ENCODE measurements at places on chromosomes 13 and 19. TPM values are rescaled to one million over a fixed set of nuclear protein-coding genes. Genes with fewer than 3 reads are reported as not detected.

GRCh38 chr13:69856331-69856730, 251.3 kb upstream of the ATXN8OS start:
- H3K27me3 ChIP-seq, result no peaks in the 10 kb centered on the region
- no peaks in the 10 kb centered on the region for H3K36me3 ChIP-seq
- H3K4me1 ChIP-seq, result no peaks in the 10 kb centered on the region

GRCh38 chr19:39223703-39224279, 19.7 kb upstream of the SYCN start:
- DNase-seq, result no peak
- no peak overlapping the region for H3K4me3 ChIP-seq
- peaks cover 38% of the 10 kb centered on the region for H3K27me3 ChIP-seq
- no peak overlapping the region for H3K27ac ChIP-seq

GRCh38 chr13:93420887-93421286, 194.3 kb downstream of the GPC6 start:
- H3K36me3 ChIP-seq, result no peaks in the 10 kb centered on the region
- H3K27ac ChIP-seq, result no peak overlapping the region
- DNase-seq, result no peak
- H3K27me3 ChIP-seq, result no peaks in the 10 kb centered on the region

- H3K4me1 ChIP-seq, result no peaks in the 10 kb centered on the region
- H3K4me3 ChIP-seq, result peak overlapping the region; percentile 46
- H3K27ac ChIP-seq, result no peak overlapping the region
- peaks cover 9% of the 10 kb centered on the region for H3K36me3 ChIP-seq
Observed at GRCh38 chr19:54256250-54257115, 590 bp downstream of the LILRB5 start.

GRCh38 chr13:59442944-59443486, 720.7 kb downstream of the DIAPH3 start:
- no peaks in the 10 kb centered on the region for H3K4me1 ChIP-seq
- no peaks in the 10 kb centered on the region for H3K36me3 ChIP-seq
- H3K27ac ChIP-seq, result no peak overlapping the region
- no peak for DNase-seq
- H3K4me3 ChIP-seq, result no peak overlapping the region

DNA sequence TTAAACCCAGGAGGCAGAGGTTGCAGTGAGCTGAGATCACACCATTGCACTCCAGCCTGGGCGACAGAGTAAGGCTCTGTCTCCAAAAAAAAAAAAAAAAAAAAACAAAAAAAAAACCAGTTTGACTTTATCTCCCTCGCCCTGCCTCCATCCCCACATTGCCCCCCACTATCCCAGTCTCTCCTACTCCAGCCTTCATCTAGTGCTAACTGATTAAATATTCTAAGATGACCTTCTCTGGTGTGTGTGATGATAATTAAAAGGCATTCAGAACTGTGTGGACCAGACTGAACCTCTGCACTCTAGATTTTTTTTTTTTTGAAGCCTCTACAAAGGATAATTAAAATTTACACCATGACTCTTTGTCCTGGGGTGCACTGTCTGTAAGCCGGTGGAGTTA, 6.0 kb upstream of the DLL3 start:
- no peak for DNase-seq
- H3K36me3 ChIP-seq, result peaks cover 44% of the 10 kb centered on the region
- H3K27me3 ChIP-seq, result peaks cover 16% of the 10 kb centered on the region
- H3K4me3 ChIP-seq, result no peak overlapping the region
- H3K4me1 ChIP-seq, result no peaks in the 10 kb centered on the region
- no peak overlapping the region for H3K27ac ChIP-seq

GRCh38 chr13:26867451-26868091, 107.0 kb upstream of the GPR12 start:
- no peak for DNase-seq
- no peaks in the 10 kb centered on the region for H3K4me1 ChIP-seq
- no peak overlapping the region for H3K4me3 ChIP-seq

DNA sequence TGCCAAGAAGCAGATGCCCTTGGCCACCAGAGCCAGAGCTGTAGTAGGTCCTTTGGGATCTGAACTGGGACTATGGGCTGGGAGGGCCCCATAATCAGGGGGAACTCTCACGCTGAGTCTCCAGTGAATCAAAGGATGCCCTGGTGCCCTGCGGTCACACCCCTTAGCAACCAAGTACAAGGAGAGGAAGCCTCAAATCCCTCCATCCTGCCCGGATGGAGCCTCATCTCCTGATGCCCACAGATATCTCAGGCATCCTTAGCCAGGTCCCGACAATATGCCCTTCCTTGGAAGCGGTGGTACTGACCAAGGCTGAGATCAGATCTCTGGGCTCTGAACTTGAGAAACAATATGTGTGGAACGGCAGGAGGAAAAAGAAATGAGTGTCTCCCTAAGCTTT, 1.7 kb downstream of the PLEKHA4 start:
- no peak overlapping the region for H3K27ac ChIP-seq
- H3K27me3 ChIP-seq, result no peaks in the 10 kb centered on the region
- peaks cover 15% of the 10 kb centered on the region for H3K4me1 ChIP-seq
- no peak overlapping the region for H3K4me3 ChIP-seq

DNA sequence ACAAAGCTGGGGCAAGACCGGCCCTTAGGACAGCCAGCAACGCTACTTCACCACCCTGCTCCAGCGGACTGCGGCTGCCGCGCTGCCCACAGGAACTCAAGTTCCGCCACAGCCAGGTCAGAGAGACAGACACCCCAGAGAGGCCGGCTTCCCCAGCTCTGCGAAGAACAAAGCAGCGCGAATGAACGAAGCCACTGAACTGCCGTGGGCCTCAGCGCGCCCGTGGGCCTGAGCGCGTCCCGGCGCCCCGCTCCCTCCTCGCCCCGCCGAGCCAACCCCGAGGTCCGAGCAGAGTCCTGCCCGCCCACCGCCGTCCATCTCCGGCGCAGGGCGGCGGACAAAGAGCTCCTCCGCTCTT, 158.4 kb downstream of the RNF17 start:
- H3K27me3 ChIP-seq, result no peaks in the 10 kb centered on the region
- peak overlapping the region; percentile 83 for H3K4me3 ChIP-seq
- no peak for DNase-seq

DNA sequence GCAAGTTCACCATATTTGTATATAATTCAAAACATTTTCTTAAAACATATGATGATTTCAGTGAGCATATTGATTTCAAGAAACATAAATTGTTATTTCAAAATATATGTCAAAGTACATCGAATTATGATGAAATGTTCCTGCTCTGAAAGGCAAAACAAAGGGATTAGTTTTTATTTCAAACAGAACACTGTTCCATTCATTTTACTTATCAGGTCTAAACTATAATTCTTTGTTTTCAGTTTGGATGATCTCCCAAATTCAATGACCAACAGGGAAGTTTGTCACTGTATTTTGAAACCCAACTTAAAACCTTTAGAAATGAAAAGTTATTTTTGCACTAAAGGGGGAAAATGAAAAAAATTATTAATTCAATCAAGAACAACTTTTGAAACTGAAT, 610.2 kb downstream of the SLITRK1 start:
- H3K27ac ChIP-seq, result no peak overlapping the region
- no peak overlapping the region for H3K4me3 ChIP-seq
- H3K27me3 ChIP-seq, result no peaks in the 10 kb centered on the region
- no peaks in the 10 kb centered on the region for H3K4me1 ChIP-seq
- no peaks in the 10 kb centered on the region for H3K36me3 ChIP-seq

DNA sequence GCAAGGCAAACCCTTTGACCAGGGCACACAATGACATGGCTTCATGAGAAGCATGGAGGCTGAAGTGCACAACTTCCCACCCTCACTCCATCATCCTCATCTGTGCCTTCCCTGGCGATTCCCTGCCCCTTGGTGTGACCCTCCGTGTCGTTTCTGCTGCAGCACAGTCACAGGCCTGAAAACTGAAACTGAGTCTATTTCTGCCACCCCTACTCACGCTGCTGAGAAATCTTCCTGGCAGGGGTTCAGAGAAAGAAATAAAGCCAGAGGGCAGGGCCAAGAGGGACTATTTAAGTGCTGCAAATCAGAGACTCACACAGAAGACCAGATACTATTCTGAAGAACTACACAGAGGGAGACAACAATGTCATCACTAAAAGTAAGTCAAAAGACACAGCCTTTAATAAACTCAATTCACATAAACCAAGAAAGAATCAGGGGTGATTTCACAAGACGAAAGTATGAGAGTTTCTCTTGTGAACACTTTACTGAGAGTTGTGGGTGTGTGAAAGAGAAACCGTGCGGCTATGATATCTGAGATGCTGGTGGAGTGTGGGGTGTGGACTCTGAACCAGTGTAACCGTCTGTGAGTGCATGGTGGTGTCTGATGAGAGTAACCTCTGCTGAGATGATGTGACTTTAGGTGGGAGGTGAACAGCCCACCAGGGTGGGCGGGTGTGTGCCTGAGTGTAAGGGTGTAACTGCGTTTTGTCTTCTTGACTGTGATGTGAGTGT, 23.5 kb downstream of the LGALS16 start:
- H3K27ac ChIP-seq, result no peak overlapping the region
- H3K4me3 ChIP-seq, result no peak overlapping the region
- no peak for DNase-seq
- H3K27me3 ChIP-seq, result no peaks in the 10 kb centered on the region

DNA sequence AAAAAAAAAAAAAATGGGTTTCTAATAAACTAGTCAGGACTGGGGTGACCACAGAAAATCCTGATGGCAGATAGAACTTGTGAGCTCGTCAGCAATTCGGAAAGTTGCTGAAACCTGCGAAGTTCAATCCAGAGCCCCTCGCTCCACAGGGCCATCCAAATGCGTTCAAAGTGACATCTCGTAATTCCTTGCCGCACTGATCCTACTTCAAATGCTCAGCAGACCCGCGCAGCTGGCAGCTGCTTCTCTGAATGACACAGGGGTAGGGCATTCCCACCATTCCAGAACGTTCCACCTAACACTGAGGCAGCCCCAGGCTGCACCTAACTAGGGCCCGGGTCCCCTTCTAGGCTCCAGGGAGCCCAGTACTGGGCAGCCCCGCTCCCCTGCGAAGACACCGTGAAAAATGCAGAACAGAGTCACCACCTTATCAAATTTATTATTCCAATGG, 4.8 kb upstream of the DAPK3 start:
- no peaks in the 10 kb centered on the region for H3K4me1 ChIP-seq
- DNase-seq, result no peak

GRCh38 chr19:28705008-28705407, 507.9 kb downstream of the UQCRFS1 start:
- H3K27ac ChIP-seq, result no peak overlapping the region
- no peaks in the 10 kb centered on the region for H3K36me3 ChIP-seq
- no peak for DNase-seq
- no peaks in the 10 kb centered on the region for H3K4me1 ChIP-seq
- H3K27me3 ChIP-seq, result no peaks in the 10 kb centered on the region

DNA sequence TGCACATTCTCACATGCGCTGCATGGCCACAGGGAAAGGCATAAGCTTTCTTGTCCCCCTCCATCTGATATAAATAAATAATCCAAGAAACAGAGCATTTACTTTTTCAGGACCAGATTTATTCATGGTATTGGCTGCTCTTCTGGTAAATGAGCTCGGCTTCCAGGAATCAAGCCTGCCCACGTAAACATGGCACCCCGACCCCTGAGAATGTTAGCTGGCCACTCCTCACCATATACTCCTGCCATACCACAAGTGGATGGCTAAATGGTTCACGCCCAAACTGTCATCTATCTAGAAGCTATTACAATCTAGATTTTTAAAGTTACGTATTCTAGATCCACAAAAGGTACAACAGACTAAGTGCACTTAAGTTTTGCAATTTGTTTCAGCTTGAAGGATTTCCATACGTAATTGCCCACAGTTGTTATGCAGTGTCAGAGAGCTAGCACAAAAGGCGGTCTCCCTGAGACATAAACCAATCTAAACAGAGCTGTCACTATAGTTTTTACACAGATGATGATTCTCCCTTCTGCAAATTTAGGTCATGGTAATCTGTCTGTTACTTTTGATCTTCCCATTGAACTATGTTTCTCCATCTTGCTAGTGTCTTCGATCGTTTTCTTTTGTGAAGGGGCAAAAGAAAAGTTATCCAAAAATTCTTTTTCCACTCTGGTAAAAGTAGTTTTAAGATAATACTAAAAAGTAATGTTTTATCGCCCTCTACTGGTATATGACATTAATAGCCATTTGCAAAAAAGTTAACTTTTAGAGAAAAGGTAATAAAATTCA, 16.2 kb upstream of the FOXO1 start:
- no peaks in the 10 kb centered on the region for H3K27me3 ChIP-seq
- DNase-seq, result no peak
- H3K36me3 ChIP-seq, result no peaks in the 10 kb centered on the region

GRCh38 chr19:6065685-6066374, 44.5 kb downstream of the RFX2 start:
- H3K27ac ChIP-seq, result peak overlapping the region; percentile 59
- H3K4me1 ChIP-seq, result peaks cover 41% of the 10 kb centered on the region
- peak; percentile 46 for DNase-seq

DNA sequence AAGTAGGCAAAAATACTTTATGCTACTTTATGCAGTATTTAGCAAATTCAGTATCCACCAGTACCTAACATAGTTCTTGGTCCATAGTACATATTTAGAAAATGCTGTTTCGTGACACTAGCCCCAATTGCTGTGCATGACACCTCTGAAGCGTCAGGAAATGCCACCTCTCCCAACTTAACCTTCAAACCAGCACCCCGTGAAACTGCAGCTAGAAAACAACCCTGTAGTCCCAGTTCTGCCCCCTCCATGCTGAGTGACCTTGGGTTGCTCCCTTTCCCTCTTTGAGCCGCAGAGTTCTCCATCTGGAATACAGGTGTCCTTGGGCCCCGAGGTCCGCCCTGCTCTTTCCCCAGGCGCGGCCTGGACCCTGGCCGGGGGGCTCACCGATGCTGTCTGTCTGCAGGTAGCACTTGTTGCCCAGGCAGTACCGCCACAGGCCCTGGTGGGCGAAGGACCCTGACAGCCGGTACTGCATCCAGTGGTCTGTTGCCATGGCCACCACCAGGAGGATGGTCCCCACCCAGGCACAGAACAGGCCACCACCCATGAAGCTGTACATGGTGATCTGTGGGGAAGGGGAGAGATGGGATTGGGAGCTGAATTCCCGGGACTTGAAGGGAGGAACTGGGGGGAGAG, 773 bp downstream of the LIM2 start:
- H3K36me3 ChIP-seq, result no peaks in the 10 kb centered on the region
- H3K27ac ChIP-seq, result no peak overlapping the region
- DNase-seq, result no peak
- H3K4me1 ChIP-seq, result no peaks in the 10 kb centered on the region

GRCh38 chr13:39297664-39298171, 259.5 kb downstream of the NHLRC3 start:
- no peak for DNase-seq
- H3K27ac ChIP-seq, result no peak overlapping the region
- no peaks in the 10 kb centered on the region for H3K27me3 ChIP-seq
- no peaks in the 10 kb centered on the region for H3K4me1 ChIP-seq
- H3K36me3 ChIP-seq, result no peaks in the 10 kb centered on the region

GRCh38 chr13:34570698-34571353, 371.2 kb upstream of the NBEA start:
- no peaks in the 10 kb centered on the region for H3K27me3 ChIP-seq
- H3K4me3 ChIP-seq, result no peak overlapping the region
- DNase-seq, result no peak
- H3K4me1 ChIP-seq, result no peaks in the 10 kb centered on the region

Gene SHANK1
- 0.35 TPM for total RNA-seq

Gene B3GNT3
- not detected for total RNA-seq

Gene NKPD1
- not detected for total RNA-seq

Gene ZNF415
- 18.1 TPM for total RNA-seq

Gene ZNF222
- 4.4 TPM for total RNA-seq

Gene LRRC63
- not detected for total RNA-seq

Gene ZNF549
- total RNA-seq, result 3.7 TPM

Gene C19orf33
- total RNA-seq, result 10.8 TPM
